ENCODE measurements at places on chromosomes 12 and 14.

DNA sequence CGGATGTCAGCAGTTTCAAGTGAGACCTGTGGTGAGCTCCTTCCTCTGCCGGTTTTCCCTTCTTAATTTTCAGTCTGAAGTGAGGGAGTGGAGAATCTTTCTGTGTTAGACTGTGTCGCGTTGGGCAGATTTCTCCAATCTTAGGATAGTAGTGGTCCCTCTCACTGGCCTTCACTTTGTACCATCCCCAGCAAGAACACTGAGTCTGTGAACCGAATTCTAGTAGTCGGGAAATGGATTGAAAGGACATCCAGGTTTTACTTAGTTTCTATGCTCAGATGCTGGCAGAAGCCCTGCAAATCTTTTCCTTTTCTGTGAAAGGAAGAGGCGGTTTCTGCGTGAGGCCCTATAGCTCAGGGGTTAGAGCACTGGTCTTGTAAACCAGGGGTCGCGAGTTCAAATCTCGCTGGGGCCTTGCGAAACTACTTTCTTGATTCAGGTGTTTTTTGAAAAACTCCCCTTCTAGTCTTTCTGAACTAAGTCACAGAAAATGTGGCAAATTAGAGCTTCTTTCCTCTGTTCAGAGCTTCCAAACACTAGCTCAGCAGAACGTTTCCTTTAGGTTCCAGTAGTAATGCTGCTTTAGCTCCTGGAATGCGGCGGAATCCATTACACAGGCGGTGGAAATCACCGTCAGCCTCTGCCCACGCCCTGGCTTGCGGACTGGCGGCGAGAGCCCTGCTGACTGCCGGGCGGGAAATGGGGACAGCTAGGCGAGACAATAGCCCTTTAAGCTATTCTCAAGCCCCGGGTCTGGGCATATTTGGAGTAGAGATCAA, 2.8 kb upstream of the RNASE4 start:
- DNase-seq: peak; percentile 83

- DNase-seq: no peak
These were observed 20.8 kb downstream of the DYRK2 start for GRCh38 chr12:67669217-67669933.

- no peak for DNase-seq
These were observed 24.7 kb downstream of the RNF34 start for GRCh38 chr12:121424624-121424975.

DNA sequence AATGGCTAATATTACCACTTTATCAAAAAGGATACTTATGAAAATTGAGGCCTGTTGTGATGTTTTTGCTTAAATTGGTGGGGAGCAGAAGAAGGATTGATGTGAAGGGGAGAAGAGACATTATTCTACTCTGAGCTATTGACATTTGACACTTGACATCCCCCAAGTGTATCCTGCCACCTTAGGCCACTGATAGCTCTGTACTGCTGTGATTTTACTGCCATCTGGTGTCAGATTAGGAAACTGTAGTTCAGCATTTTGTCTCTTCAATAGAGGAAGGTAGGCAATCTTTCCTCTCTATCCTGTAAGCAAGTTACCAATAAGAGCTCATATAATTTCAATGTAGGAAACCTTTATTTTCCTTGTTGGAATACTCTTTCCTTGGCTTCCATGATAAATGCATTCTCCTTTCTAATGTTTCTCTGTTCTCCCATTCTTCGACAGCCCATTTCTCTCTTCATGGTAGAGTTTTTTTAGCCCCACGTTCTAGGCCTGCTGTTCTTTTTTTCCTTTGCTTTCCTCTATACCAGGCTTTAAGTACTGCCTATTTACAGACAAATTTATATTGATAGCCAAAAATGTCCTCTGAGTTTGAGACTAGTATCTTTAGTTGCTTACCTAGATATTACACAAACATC, 46.3 kb downstream of the PPHLN1 start:
- no peak for DNase-seq

DNA sequence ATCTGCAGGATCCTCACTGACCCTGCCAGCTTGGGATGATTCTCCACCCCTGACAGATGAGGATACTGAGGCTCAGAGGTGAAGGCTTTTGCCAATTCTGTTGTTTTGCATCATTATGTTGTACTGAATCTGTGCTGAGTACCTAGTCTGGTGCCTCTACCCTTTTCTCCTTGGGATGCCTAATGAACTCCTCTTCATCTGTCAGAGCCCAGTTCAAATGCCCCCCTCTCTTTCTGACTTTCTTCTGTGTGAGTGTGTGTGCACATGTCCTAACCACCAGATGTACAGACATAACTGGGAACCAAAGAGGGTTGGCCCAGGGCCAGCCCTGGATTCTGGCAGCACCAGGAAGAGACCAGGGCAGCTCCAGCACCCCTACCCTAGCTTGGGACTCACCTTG, 22.8 kb downstream of the FOXN4 start:
- no peak for DNase-seq

DNA sequence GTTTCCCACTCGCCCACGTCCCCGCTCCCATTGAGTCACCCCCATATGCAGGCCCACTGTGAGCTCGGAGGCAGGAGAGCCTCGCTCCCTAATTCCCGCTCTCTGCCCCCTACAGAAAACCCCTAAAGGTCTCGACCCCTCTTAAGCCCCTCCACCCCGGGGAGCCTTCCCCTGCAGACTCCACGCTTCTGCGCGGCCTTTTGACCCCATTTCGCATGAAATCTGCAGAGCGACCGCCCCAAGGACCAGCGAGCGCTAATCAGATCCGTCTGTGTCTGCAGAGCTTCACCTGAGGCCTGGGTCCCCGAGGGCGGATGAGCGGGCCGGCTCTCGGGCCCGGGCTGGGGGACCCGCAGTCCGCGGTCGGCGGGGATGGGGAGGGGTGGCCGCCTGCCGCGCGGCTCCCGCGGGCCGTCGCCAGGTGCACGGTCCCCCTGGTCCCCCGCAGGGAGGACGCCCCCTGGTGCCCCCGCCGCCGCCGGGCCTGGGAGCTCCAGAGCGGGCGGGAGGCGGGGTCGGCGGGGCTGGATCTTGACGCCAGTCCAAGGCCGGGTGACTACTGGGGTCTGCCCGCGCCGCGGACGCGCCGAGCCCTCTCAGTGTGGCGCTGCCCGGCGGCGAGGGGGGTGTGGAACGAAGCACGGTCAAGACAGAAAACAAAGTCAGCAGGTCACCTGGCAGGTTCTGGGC, 10.1 kb downstream of the BMP4 start:
- DNase-seq: no peak

DNA sequence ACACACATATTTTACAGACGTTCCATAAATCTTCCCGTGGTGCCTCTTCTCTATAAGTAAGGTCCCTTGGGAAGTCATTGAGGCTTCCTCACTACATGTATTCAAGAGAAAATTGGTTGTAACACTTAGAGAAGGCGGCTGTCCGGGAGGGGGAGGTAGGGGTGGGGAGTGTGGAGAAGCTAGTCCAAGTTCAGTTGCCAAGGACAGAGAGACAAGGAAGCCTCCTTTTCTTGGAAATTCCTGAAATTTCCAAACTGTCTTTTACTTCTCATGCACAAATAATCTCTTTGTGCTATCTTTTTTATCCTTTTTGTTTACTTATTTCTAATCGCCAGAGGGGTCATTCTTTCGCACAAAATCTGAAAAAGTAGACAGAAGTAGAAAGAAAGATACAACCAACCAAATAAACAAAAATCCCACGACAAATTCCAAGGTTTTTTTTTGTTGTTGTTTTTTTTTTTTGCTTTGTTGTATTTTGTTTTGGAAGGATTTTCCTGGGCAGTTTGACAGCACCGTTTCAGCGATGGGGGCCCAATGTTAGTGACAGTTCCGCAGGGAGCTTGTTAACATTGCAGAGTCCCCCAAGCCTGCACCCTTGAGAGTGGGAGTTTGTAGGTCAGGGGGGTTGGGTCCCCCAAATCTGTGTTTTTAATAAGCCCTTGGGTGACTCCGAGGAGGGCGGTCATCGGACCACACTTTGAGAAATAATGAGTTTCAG, 45.2 kb downstream of the MAP1LC3B2 start:
- DNase-seq: no peak

DNA sequence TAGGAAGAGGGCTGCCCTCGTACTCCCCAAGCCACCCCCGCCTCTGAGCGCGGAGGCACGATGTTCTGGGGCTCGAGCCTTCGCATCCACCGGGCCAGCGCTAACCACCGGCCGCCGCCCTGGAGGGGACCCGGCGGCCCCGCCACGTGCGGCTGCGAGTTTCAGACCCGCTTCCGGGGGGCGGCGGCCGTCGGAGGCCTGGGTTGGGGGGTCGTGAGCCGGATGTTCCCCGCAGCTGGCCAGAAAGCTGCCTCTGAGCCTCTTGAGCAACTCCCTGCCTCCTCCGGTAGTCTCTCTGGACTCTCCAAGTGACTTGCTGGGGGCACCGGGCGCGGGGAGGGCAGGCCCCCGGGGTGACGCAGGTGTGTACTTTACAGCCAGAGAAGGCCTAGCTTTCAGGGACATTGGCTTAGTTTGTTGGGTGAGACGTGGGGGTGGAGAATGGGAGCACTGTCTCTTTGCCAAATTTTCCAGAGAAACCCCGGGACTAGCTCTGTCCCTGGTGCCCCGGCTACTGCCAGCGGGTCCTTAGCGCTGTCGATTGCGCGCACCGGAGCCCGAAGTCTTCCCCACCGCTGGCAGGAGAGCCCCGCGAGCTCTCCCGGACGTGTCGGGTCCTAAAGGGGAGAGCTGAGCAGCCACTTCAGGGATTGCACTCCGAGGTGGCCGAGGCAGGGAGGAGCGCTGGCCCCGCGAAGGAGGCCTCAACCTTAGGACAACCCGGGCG, 15.6 kb downstream of the OTX2 start:
- DNase-seq: no peak

DNA sequence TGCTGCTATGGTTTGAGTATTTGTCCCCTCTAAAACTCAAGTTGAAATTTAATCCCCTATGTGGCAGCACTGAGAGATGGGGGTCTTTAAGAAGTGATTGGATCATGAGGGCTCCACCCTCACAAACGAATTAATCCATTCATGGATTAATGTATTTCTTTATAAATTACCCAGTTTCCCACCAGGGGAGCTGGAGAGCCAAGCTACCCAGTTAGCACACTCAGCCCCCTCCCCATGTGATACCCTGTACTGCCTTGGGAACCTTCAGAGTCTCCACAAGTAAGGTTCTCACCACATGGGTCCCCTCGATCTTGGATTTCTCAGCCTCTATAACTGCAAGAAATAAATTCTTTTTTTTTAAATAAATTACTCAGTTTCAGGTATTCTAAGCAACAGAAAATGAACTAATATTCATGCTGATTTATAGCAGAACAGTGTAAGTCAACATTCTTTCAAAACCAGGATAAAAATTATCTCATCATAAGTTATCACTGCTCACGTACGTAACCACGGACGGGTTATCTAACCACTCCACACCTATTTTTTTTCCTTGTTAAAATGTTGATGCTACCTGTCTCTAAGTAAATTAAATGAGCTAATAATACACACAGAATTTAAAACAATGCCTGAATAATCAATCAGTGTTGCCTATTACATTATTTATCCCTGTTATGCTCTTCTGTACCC, 3.6 kb downstream of the NAP1L1 start:
- no peak for DNase-seq

DNA sequence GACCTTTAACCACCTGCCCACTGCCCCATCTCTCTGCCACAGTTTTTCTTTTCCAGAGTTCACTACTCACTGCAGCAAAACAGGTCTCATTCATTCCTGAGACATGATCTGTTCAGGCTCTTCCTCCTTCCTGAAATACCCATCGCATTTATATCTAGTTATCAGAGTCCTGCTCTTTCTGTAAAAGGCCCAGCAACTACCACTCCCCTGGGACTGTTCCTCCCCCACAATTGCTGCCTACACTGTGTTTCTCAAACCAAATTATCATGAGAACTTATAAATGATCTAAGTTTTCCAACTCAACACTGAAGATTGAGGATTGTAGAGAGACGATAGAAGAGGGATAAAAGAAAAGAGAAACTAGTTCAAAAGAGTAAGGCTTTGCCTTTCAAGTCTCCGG, 40.8 kb upstream of the EPS8 start:
- no peak for DNase-seq

- no peak for DNase-seq
These were observed 449.7 kb downstream of the TMTC2 start for GRCh38 chr12:83136411-83136810.

DNA sequence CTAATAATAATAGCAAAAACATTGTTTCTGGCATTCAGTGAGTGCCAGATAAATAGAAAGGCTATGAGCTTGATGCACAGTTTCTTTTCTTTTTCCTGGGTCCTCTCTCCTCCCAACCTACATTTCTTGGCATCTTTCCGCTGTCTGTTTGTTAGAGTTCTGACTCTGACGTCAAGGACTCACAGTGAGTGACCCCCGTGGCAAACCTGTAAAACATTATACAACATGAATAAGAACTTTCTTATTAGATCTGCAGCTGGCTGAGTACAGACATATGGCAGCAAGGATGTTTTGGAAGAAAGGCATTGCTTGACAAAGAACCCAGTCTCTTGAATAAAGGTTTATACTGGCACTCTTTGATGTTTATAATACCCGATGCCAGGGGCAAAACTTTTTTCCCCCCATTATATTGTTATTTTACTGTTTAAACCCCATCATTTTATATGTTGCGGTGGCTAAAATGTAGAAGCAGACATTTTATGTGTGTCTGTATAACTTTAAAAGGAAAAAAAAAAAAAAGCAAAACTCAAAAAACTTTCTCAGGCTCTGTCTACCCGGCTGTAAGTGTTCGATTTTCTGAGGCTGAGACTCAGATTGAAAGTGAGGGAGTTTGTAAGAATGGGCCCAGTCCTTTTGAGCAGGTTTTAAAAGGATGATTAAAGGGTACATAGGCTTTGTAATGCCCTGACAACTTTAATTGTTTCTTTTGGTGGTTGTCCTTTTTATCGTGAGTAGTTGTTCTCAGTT, 159.3 kb downstream of the PDE3A start:
- no peak for DNase-seq

DNA sequence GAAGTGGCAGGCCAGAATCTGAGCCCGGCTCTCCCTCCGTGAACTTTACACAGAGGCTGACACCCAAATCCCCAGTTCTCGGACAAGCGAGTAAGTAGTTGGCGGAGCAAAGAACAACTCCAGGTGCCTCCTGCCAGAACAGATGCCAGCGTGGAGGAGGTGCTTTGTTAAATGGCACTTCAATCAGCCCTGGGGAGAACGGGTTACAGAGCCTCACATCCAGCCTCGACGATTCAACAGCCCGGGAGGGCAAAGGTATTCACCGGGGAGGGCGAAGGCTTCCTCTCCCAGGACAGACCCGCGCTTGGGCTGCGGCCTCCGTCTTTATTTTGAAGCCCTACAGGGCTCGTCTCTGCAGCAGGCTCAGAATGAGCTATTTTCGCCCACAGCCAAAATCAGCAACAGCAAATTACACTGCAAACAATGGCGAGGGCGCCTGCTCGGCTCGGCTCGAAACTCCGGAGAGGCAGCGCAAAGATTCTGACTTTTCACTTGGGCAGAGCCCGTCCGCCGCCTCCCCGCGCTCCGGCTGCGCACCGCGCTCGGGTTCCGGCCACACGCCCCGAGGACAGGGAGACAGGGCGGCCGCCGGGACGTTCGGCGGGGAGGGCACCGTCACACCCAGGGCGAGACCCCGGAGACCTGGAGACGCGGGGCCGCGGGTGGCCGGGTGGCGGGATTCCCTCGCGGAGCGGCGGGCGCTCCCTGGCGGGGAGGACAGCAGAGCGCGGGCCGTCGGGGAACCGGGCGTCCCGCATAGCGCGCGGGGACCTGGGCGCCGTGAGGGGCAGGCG, 811 bp downstream of the TMCC3 start:
- DNase-seq: peak; percentile 24

All from stimulated activated CD4-positive, alpha-beta T cell treated with anti-CD3 and anti-CD28 coated beads, Interleukin-12 subunit alpha, Interleukin-12 subunit beta, amount 100 ng/mL, for 4 hours (primary cell).